ENCODE measurements at places on chromosomes 4 and X.

- no peak for DNase-seq
Observed at GRCh38 chr4:128284317-128284716, 3.3 kb downstream of the PGRMC2 start.

GRCh38 chr4:158644760-158645159 lies 26.9 kb downstream of the C4orf46 start:
- no peak for DNase-seq

DNA sequence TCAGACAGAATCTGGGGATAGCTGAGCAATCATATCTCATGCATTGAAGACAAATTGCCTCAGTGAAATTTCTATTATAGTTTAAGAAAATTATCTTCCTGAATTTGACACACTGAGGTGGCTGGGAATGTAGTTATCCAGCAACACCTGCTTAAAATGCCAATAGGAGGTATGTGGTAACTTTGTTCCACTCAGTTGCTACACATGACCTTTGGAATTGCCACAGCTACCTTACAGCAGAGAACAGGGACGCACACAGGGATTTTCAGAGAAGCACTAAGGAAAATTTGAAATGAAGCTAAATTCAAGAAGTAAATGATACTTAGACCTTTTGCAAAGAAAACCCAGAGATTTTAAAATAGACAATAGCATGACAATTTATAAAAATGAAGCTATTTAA lies 264.6 kb downstream of the IL1RAPL1 start:
- DNase-seq: no peak

GRCh38 chr4:33296876-33297455 lies 2576.8 kb downstream of the PCDH7 start:
- DNase-seq: no peak

GRCh38 chrX:39822133-39822748 lies 275.5 kb downstream of the BCOR start:
- no peak for DNase-seq

DNA sequence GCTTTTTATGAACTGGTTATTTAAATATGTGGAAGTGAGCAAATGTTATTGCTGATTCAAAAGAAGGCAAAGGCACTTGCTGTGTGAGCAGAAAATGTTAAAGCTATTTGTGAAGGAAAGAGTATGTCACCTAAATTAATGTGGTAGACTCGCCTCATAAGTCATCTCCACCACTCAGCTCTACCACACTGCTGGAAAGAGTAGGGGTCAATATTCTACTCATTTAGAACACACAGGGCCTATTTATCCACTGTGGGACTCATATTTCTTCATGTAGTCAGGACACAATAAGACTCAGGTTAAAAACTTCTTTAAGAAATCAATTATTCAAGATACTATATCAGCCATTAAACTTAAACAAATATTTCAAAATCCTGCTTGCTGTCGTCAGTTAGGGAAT lies 106.5 kb downstream of the SLC7A11 start:
- no peak for DNase-seq

DNA sequence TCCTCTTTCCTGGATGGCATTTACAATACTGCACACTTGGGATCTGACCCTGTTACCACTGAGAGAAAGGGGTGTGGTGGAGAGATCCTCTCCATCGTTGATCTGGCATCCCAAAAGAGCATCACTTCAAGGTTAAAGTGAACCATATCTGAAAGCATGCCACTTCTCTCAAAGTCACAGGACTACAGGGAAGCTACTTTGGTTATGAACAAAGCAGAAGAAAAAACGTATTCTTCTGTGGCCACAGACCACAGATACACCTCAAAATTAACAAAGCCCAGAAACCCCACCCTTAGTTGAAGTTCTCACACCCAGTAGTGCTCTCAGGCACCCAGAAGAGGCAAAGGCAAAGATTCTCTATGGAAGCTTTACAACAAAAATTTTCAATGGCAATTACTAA lies 108.3 kb downstream of the JADE1 start:
- peak; percentile 28 for DNase-seq

GRCh38 chrX:119736206-119736764 lies 22.1 kb upstream of the SOWAHD start:
- DNase-seq: no peak

- DNase-seq: no peak
Observed at GRCh38 chr4:38101563-38101962, 141.4 kb downstream of the PTTG2 start.

DNA sequence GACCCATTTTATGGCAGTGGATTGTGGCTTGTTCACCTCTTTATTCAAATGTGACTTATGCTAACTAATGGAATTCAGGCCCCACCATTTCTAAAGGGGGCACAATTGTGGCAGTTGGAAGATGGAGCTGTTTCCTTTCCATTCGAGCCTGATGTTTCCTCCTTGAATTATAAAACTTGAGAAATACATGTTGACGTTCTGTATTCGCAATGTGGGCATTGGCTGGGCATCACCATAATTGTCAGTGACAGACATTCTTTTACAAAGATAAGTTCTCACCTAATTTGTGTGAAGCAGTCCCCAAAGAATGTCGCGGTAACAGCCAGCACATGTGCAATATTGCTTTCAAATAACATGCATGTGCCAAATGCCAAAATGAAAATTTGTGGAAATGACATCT lies 1070.2 kb upstream of the TENM3 start:
- no peak for DNase-seq
